ENCODE measurements at places on chromosomes 11 and 22.
A peak's percentile ranks its signal among the peaks of the same experiment; 100 is the strongest.

GRCh38 chr11:122851366-122851966, 13.2 kb downstream of the CRTAM start:
- no peak for DNase-seq

DNA sequence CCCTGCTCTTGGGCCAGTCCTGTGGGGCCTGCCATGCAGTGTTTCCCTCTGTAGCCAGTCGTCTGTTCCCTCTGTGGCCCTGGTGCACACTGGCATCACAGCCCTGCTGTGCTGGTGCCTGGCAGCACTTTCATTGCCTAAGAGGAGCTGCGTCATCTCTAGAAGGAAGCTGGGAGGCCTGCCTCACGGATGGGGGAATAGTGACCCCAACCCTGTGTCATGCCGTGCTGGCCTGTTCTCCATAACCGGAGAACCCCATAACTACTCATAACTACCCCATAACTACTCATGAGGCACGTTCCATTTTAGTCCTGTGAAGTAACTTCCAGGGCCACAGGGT, 14.0 kb downstream of the RAB36 start:
- DNase-seq: peak; percentile 73

DNA sequence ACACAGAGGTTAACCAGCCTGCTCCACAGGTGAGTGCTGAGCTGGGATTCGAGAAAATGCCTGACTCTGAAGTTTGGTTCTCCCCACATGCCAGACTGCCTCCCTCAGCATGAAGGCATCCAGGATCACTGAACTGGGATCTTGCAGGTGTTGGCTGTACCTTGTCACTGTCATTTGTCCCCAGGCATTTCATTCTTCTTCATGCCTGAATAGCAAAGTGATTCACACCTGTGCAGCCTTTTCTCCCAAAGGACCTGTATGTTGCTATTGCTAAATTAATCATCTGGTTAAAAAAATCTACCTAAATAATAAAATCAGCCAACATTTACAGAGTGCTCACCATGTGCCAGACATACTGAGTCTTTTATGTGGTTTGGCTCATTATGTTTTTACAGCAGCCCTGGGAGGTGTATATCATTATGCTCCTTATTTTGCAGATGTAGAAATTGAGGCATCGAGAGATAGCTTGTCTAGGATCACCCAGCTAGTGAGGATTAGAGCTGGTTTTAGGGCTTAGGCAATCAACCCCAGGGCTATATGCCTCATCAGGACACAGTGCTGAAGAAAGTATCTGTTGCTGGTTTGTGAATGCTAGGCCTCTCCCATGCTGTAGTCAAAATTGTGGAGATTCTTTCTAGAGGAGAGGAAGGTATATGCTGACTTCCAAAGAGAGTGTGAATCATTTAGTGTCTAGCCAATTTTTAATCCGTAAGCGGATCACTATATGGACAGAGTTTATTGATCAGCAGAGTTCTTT, 204.4 kb downstream of the HIPK3 start:
- no peak for DNase-seq

GRCh38 chr11:25625094-25625493, 706.8 kb upstream of the ANO3 start:
- DNase-seq: no peak

DNA sequence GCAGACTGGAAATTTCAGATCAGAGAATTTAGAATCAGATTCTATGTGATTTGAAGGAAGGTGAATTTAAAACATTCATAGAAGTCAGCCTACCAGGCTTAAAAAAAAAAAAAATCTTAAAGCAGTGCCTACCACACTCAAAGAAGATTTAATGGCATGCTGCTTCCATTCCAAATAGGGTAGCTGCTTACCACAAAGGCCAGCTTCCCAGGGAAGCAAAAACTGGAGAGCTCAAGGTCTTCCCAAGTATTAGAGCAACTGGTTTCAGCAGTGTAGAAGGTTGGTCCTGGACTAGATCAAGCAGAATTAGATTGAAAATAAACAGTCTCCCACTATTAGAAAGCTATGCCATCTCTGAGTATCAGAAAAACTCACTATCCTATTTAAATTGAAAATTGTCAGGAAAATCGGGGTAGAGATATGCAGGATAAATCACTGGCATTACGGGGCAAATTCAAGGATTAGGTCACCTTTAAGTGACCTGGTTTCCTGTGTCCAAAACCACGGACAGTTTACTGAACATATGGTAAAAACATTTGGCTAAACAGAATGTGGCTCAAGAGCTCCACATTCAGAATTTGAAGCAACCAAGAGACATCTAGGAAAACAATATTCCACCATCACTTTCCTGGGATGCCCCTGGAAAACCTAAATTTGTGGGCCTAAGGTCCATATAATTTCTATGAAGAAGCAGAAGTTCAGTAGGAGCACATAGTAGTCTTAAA, 1.3 kb downstream of the C11orf42 start:
- no peak for DNase-seq

DNA sequence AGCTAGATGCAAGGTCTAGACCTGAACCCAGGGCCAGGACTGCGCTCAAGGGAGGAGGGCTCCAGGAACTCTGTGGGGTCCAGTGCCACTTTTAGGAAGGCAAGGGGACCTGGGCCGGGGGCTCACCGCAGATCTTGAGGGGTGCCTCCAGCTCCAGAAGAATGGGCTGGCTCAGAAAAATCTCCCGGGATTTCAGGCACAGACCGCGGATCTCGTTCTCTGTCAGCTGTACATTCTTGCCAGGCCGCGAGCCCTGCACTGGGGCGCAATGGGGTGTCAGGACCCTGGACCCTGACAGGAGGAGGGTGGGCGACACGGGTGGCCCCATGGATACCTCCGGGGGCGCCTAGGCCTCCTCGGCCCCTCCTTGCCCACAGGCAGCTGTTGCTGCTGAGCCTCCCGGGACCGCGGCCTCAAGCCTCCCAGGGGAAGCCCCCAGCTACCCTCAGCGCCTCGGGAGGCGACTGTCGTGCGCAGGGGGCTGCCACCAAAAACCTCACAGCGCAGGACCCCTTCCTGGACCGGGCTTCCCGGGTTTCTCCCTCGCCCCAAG, 640 bp downstream of the PPP1CA start:
- no peak for DNase-seq

DNA sequence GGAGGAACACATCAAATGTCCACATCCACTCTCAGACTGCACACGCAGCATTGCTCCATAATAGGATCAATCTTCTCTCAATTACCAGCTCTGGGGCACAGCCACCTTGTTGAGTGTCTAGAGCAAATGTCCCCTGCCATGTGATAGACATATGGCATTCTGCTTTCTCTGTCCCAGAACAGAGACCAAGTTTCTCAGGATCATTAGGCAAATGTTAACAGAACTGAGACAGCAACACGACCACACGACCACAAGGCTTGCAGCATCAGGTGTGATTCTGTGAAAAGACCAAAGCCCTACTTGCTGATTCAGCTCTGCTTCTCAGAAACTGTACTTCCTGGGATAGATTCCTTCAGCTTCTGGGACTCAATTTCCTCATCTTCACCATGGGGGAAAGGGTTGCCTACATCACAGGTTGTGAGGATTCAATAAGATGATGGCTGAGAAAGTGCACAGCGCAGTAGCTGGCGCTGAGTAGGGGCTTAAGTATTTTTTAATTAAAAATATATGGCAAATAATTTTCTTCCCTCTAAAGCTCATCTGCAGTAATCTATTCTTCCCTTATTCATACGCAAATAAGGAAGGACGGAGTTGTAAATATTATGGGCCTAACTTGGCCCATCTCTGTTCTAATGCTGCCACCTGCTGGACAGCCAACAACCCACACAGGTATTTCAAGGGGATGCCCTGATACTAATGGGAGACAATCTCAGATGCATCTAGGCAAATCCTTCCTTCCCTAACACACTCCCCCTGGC, 54.3 kb upstream of the USP47 start:
- peak; percentile 80 for DNase-seq

DNA sequence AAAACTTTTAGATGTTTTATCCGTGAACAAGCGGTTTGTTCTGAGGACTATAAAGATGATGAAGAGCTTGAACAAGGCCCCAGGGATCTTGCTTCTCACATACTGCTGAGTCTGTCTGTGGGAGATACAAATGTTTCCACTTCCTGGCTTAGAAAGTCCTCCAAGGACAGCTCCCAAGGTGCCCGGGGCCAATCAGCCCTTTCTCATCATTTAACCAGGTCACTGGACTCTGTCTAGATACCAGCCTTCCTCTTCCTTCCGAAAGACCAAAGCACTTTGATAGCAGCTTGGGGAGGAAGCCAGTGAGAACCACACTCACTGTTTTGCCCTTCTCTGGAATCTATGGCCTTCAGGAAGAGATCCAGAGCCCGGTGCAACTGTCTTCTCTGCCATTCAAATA, 4.3 kb upstream of the MICAL2 start:
- no peak for DNase-seq

GRCh38 chr11:24408202-24408601, 88.7 kb upstream of the LUZP2 start:
- no peak for DNase-seq

DNA sequence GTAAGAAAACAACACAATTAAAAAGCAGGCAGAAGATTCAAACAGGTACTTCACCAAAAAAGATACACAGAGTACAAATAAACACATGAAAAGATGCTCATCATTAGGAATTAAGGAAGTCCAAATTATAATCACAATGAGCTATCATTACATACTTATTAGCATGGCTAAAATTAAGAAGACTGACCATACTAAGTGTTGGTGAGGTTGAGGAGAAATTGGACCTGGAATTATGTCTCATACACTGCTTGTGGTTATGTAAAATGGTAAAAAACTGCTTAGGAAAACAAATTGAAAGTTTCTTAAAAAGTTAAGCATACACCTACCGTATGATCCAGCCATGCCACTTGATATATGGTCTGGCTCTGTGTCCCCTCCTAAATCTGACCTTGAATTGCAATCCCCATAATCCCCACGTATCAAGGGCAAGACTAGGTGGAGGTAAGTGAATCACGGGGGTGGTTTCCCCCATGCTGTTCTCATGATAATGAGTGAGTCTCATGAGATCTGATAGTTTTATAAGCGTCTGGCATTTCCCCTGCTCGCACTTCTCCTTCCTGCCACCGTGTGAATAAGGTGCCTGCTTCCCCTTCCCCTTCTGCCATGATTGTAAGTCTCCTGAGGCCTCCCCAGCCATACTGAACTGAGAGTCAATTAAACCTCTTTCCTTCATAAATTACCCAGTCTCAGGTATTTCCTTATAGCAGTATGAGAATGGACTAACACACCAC, 4.8 kb downstream of the SAAL1 start:
- no peak for DNase-seq

- DNase-seq: peak; percentile 94
Measured at GRCh38 chr11:64233913-64234586, at the start of gene VEGFB. Gene VEGFB (plus strand): TSS chr11:64234584. CDS start chr11:64234834, 250 bp downstream.

- DNase-seq: no peak
Measured at GRCh38 chr11:45722144-45722543, 56.7 kb upstream of the CHST1 start.

- peak; percentile 98 for DNase-seq
Measured at GRCh38 chr22:43088984-43089717, at the start of gene TTLL1. Gene TTLL1 (minus strand): TSS chr22:43089391. CDS start chr22:43075586, 13,805 bp downstream.

DNA sequence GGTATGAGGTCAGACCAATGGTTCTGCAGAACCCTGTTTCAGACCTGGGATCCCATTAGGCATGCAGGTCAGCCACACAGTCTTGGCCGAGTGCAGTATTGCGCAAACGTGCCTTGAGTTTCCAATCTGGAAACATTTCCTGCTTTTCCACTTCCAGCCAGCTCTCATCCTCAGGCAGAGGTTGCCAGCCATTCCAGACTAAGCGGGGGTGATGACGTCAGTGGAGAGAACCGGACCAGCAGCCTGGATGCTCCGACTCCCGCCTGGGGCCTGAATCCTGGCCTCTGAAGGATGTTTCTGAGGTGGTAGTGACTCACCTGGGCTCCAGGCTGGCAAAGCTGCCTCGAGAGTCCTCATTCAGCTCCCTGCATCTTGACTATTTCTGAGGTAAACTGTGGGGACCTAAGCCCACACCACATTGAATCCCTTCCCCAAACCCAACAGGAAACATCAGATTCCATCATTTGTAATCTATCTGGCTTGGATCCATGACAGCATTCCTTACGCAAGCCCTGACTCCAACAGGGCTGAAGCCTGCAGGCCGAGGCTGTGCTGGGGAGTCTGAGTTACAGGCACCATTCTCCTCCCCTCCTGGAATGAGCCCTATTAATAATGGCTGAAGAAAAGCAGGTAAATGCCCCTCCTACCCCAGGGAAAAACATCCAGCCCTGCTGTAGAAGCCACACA, 83.0 kb downstream of the ABTB2 start:
- DNase-seq: no peak

DNA sequence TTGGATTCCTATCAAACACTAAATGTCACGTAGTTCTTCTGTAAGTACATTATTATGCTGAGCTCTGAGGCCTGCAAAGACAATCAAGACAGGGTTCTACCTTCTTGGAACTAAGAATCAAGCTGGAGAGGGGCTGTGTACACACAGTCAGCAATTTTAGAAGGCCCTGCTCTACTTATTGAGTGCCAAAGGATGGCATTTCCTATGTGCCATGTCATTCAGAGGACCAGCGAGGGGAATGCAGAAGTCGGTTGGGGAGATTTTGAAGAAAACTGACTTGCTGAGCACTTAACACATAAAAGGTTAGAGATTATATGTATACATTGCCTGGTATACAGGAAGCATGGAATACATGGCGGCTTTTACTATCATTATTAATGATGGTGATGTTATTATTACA, 5.3 kb downstream of the SLC37A2 start:
- DNase-seq: no peak

DNA sequence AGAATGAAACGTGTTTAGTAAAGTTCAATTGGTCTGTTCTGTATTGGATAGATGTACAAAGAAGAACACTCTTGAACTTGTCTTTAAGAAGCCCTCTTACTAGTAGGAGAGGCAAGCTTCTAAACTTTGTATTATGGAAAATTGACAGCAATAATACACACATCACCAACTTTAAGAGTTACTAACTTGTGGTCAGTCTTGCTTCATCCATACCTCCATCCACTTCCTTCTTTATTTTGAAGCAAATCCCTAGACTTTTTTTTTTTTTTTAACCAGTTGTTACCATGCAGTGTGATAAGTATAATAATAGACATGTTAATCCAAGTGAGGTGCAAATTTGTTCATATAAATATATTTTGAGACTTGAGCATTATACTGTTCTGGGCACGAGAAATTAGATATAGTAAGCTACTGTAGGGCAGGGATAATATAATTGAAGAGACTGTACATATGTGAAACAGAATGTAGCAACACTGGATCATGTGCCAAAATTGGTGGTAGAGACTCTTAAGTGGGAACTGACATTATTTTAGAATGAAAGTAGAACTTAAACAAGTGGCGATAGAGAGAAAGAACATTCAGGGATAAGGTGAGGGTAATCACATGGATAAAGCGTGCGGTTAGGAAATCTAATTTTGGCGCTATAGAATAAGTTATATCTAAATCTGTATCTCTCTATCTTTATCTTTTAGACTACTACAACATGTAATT, 6.5 kb downstream of the FAR1 start:
- DNase-seq: no peak

- no peak for DNase-seq
Measured at GRCh38 chr11:24574461-24574860, 77.6 kb downstream of the LUZP2 start.

GRCh38 chr11:12086271-12087074, 23.9 kb upstream of the MICAL2 start:
- no peak for DNase-seq

GRCh38 chr11:12680246-12680939, 6.2 kb downstream of the TEAD1 start:
- DNase-seq: no peak

GRCh38 chr11:67349928-67350465, 3.3 kb downstream of the POLD4 start:
- DNase-seq: no peak

- DNase-seq: no peak
Measured at GRCh38 chr22:27348634-27349033, 452.9 kb downstream of the MN1 start.

- DNase-seq: peak; percentile 94
Measured at GRCh38 chr22:50308597-50308935, 1.1 kb upstream of the PLXNB2 start.

Measured in spleen (tissue), 13 donors.